Amniotic stem cell (primary cell): ENCODE measurements at places on chromosomes 3 and 15.
A peak's percentile ranks its signal among the peaks of the same experiment; 100 is the strongest.

- no peak for DNase-seq
These were observed 106.7 kb downstream of the ZIC4 start for GRCh38 chr3:147299656-147300055.

DNA sequence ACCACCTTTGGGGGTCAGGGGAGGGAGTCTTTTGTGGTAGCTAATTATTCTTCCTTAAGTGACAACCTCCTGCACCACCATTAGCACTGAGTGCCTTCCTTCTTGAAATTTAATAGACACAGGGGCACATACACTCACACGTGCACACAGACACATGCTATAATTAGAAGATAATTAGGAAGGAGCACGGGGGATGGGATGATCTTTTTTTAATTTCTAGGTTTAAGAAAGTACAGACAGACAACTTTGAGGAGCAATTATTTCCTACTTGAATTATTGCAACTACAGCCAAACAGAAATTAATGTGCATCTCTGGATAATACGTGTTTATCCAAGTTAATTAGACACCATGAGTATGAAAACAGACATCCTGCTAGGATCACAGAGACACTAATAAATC is 44.8 kb upstream of the GUCA1C start:
- no peak for DNase-seq

GRCh38 chr3:136942803-136943202 is 15.0 kb upstream of the IL20RB start:
- DNase-seq = no peak

- no peak for DNase-seq
These were observed 38.4 kb upstream of the MEIS2 start for GRCh38 chr15:37138591-37139215.

GRCh38 chr15:68603951-68604350 is 25.2 kb downstream of the CORO2B start:
- no peak for DNase-seq

- no peak for DNase-seq
These were observed 135.5 kb downstream of the CBLB start for GRCh38 chr3:105733356-105733755.

GRCh38 chr3:37375184-37376127 is 201.1 kb upstream of the LRRFIP2 start:
- no peak for DNase-seq

DNA sequence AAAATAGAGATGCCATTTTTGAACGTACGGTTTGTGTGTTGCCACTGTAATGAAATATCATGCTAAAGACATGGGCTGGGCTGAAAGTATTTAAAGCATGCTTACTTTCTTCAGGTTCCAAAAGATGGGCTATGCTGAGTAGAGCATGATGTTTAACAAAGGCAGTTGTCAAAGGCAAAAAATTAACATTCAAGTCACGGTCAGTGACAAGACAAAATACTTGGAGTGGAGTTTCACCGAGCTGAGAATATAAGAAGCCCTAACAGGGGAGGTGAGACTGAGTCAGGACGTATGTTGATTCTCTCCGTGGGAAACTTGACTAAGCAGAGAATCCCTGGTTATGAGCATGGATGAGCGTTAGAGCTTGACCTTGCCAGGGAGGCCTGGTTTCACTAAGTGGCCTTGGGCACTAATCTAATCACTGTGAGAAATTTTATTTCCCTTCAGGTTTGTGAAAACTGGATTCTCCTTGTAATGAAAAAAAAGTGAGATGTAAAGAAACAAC is 218.2 kb upstream of the ADAMTS9 start:
- DNase-seq = no peak

- DNase-seq = no peak
These were observed 172.7 kb upstream of the TRIM42 start for GRCh38 chr3:140505213-140505612.

GRCh38 chr3:11543948-11544387 is 99.7 kb downstream of the VGLL4 start:
- no peak for DNase-seq

DNA sequence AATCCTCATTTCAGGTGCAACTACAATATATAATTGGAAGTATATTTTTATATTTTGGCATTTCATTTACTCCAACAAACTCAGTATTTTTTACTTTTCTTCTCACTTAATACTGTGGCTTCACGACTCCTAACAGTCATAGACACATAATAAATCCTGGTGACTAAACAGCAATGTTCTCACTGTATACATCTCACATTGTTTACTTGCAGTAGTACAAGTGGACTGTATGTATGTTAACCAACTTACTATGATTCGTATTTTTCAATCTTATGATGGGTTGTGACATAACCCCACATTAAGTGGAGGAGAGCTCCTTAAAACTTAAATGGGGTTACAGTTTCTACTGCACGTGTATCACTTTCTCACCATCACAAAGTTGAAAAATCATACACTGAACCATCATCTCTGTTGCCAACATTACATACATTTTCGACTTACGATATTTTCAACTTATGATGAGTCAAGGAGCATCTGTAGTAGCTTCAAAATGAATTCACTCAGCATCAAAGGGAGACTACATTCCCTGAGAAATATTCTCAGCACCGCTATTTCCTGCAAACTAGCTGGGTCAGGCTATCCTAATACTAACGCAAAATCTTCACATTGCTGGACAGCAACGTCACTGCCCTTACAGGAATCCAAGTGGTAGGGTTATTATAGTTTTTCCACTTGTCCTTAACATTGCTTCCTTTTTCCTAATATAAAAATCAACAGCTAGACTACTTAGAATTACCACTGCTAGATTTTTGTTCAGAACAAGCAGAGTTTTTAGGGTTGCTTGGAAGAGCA is 7.3 kb downstream of the ADAM10 start:
- DNase-seq = no peak

GRCh38 chr3:187261541-187261969 is 30.0 kb downstream of the MASP1 start:
- peak; percentile 28 for DNase-seq

- DNase-seq = no peak
These were observed 35.5 kb downstream of the FBLN2 start for GRCh38 chr3:13584427-13584891.

GRCh38 chr3:40677321-40677720 is 152.6 kb downstream of the ZNF621 start:
- DNase-seq = no peak

DNA sequence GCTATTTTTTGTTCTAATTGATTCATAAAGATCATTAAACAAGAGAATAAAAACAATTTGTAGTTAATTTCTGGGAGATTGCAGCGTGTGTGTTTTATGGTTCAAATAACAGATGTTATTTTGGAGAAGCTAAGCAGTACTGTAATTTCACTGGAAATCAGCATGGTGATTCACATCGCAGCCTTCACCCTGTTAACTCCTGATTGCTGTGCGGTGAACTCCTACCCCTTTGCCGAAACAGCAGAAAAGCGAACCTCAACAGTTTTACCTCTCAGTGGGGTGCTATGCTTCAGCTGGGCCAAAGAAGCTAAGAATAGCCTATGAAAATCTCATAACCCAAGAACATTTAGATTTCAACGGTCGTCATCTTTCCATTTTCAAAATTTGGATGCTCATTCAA is 441.5 kb upstream of the RARB start:
- DNase-seq = no peak

DNA sequence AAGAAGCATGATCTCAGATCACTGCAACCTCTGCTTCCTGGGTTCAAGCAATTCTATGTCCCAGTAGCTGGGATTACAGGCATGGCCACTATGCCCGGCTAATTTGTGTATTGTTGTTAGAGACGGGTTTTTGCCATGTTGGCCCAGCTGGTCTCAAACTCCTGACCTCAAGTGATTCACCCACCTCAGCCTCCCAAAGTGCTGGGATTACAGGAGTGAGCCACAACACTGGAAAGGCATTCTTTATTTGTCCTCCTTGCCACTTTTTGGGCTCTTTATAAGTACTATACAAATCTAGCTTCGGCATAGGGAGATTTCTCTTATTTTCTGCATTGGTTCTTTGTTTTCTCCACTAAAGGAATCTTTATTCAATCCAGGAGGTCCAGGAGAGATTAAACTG is 18.6 kb downstream of the CMTM8 start:
- DNase-seq = no peak

- no peak for DNase-seq
These were observed 437.9 kb downstream of the SOX2 start for GRCh38 chr3:182149594-182149993.

- no peak for DNase-seq
These were observed 18.5 kb upstream of the PTX3 start for GRCh38 chr3:157418104-157418503.

GRCh38 chr15:31476236-31476810 is 149.7 kb downstream of the KLF13 start:
- no peak for DNase-seq

DNA sequence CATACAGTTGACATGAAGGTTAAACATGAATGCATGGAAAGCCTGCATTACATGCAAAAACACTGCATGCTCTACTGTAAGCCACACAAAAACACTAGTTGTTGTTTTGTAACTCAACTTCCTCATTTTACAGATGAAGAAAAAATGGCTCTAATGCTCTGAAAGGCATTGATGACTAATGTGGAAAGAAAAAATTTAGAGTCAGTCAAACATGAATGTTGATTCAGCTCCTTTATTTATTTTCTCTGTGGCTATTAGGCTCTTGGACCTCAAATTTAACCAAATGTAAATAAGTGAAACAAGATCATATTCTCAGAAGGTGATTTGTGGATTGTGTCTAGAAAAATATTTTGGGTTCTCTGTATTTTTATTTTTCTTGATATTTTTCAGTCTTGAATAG is 336.7 kb upstream of the ZNF717 start:
- no peak for DNase-seq

DNA sequence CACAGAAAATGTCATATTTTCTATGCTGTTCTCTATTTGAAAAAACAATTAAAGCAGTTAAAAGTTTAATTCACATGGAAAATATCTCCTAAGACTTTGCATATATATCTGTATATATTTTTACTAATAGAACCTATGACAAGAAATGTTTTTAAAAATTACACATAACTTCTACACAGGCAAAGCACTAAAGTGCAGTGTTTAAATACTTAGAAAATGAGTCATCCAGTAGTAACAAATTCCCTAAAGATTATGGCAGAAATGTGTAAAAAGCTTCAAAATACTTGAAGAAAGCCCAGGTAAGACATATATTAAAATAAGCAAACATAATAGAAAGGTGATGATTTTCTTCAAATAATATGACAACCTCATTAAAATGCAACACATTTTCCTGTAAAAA is 236.6 kb downstream of the TBC1D5 start:
- DNase-seq = no peak

- no peak for DNase-seq
These were observed 23.1 kb downstream of the PHLDB2 start for GRCh38 chr3:111882194-111882593.

DNA sequence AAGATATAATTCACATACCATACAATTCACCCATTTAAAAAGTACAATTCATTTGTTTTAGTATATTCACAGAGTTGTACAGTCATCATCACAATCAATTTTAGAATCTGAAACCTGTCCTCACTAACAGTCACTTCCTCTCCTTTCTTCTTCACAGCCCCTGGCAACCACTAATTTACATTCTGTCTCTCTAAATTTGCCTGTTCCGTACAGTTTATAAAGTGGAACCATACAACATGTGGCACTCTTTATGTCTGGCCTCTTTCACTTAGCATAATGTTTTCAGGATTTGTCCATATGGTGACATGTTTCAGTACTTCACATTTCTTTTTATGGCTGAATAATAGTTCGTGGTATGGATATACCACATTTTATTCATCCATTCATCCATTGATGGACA is 22.7 kb downstream of the ERICH6 start:
- no peak for DNase-seq

DNA sequence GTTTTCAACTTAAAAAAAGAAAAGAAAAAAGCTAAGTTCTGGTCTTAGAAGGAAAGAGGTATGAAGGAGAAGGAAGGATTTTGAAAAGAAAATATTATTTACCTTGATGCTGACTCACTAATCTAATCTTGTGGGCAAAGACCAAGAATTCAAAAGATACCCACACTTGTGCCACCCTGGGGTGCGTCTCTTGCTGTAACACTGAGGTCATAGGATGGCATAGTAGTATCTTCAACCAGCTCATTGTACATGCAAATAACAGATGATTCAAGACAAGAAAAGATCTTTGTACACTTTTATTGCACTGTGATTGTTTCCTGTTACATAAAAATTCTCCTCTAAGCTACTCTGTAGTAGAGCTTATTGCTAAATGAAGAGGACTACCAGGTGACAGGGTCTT is 17.3 kb downstream of the PLS1 start:
- no peak for DNase-seq

- no peak for DNase-seq
These were observed 32.5 kb upstream of the ZNF445 start for GRCh38 chr3:44510000-44510368.

DNA sequence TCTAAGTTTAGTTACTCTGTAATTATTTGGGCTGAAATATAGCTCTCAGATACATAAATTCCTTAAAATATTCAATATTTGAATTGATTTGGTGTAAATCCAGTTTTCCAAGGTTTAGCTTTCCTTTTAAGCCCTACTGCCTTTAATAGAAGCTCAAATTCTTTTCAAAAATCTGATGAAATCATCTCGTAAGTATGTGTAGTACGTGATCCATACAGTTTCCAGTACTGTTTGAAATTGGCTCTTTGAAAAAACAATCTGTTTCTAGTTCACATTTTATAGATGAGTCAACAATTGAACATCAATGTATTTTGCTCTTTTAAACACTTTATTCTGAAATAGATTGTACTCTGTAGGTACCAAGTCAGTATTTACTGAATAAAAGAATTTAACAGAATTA is 84.2 kb downstream of the LRRC49 start:
- DNase-seq = peak; percentile 36
